Putamen (tissue), 1 donor: ENCODE measurements at places on chromosomes 12 and 14.

GRCh38 chr14:54447231-54447692 is 6.1 kb upstream of the CNIH1 start:
- no peak for DNase-seq

DNA sequence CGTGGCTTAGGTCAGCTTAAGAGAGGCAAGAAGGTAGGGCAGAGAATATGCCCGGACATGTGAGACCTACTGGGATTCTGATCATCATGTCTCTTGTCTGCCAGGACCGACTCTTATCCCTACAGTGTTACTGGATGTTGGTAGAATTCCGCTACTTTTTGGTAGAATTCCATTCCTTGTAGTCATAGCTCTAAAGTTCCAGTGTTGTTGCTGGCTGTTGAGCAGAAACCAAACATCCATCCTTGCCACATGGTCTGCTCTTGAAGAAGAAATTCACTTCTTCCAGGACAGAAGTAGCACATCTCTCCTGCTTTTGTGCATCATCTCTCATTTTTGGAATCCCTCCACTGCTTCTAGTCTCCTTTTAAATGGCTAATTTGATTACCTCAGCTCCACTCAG is 453.7 kb downstream of the RPL10L start:
- DNase-seq, result no peak

- DNase-seq, result no peak
Observed at GRCh38 chr12:80641936-80642335, 65.5 kb upstream of the MYF6 start.

DNA sequence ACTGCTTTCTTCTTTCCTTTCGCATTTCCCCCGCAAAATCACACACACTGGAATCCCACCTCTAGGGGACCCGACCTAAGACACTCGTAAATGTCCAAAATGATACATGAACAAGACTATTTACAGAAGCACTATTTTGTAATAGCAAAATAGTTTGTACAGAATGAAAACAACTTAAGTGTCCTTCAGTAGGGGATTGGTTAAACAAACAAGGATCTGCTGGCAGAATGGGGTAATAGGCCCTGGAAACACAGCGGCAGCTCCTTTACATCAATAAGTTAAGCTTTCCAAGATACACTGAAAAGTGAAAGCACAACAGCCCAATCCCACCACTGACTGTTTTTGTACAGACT is 48.8 kb downstream of the LTBP2 start:
- DNase-seq, result no peak

- DNase-seq, result no peak
Observed at GRCh38 chr12:123142921-123143735, 7.8 kb downstream of the PITPNM2 start.

- DNase-seq, result no peak
Observed at GRCh38 chr14:97218691-97219430, 421.7 kb downstream of the VRK1 start.

- no peak for DNase-seq
Observed at GRCh38 chr12:77352946-77353345, 287.6 kb upstream of the E2F7 start.

DNA sequence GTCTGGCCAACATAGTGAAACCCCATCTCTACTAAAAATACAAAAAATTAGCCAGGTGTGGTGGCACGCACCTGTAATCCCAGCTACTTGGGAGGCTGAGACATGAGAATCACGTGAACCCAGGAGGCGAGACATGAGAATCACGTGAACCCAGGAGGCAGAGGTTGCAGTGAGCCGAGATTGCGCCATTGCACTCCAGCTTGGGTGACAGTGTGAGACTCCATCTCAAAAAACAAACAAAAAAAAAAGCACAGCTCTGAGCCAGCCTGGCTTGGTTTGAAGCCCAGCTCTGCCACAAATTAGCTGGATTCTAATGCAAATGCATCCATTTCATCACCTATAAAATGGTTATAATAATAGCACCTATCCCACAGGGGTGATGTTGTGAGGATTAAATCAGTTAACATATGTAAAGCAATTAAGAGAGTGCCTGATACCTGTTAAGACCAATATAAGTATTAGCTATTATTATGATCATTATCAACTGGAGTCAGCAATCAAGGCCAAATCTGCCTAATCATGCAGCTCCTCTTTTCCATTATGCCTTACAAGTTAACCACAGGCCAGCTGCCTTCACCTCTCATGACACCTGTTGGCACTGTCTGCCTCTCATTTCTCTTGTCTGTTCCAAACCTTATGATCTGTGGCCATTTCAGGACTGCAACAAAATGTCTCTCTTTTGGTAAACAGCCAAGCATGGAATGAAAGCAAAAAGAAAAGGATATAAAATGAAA is 2.1 kb downstream of the GNPTAB start:
- DNase-seq, result no peak

- no peak for DNase-seq
Observed at GRCh38 chr14:21846227-21846885, 172.7 kb upstream of the OR4E1 start.

DNA sequence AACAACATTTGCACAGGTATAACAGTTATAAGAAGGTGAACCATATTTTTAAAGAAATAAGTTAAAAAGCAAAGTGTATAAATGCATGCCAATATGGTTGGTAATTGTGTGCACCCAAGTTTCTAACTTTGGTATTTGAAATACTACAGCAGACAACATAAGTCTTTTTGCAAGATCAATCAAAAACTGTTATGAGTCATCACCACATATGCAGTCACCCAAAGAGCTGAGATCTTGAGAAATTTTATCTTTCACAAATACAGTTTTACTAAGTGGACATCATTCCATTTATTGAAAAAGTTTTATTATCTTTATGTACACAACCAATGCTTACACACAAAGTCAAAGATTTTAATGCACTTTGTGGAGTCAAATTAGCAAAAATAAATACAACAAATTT is 7.0 kb upstream of the ACSS3 start:
- no peak for DNase-seq

GRCh38 chr12:16282978-16283377 is 5.5 kb upstream of the SLC15A5 start:
- no peak for DNase-seq

- peak; percentile 66 for DNase-seq
Observed at GRCh38 chr14:55977392-55978150, 140.6 kb upstream of the PELI2 start.

DNA sequence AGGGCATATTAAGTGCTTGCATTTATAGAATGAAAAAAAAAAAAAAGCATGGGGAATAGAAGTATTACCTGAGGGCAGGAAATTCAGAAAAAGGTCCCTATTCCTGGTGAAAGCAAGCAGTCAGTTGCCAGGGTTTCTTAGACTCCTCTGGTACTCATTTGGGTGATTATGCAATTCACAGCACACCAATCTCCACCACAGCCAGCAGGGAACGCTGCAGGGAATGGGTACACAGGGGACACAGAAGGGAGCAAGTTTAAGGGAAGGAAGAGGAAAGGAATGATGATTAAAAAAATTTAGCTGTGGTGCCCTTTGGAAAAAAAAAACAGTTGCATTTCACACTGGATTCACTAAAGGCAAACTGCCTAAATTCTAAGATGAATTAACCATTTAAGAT is 14.2 kb downstream of the BLTP3B start:
- DNase-seq, result no peak

GRCh38 chr12:89935850-89936249 is 227.2 kb upstream of the ATP2B1 start:
- no peak for DNase-seq

- DNase-seq, result no peak
Observed at GRCh38 chr12:38465020-38465419, 148.4 kb downstream of the ALG10B start.

GRCh38 chr14:22561661-22562579 is 27.1 kb downstream of the DAD1 start:
- no peak for DNase-seq

DNA sequence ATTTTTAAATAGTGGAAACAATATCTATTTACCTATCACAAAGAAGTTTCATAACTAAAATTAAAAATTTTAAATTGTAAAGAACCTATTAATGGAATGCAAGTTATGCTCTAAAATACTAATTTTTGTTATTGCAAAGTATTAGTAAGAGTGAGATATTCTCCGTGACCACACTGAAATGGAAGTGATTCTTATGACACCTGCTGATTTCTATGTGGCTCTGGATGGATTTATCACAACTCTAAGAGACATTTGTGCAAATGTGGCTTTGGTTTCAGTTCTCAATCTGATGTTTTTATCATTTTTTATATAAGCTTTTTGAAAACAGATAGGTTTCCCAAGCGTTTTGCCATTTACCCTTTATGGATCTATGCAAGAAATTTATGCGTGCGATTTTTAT is 497.8 kb downstream of the NAV3 start:
- no peak for DNase-seq

GRCh38 chr12:49092086-49092815 is 2.4 kb downstream of the DHH start:
- no peak for DNase-seq

- no peak for DNase-seq
Observed at GRCh38 chr12:132444957-132445883, 44.7 kb upstream of the FBRSL1 start.

DNA sequence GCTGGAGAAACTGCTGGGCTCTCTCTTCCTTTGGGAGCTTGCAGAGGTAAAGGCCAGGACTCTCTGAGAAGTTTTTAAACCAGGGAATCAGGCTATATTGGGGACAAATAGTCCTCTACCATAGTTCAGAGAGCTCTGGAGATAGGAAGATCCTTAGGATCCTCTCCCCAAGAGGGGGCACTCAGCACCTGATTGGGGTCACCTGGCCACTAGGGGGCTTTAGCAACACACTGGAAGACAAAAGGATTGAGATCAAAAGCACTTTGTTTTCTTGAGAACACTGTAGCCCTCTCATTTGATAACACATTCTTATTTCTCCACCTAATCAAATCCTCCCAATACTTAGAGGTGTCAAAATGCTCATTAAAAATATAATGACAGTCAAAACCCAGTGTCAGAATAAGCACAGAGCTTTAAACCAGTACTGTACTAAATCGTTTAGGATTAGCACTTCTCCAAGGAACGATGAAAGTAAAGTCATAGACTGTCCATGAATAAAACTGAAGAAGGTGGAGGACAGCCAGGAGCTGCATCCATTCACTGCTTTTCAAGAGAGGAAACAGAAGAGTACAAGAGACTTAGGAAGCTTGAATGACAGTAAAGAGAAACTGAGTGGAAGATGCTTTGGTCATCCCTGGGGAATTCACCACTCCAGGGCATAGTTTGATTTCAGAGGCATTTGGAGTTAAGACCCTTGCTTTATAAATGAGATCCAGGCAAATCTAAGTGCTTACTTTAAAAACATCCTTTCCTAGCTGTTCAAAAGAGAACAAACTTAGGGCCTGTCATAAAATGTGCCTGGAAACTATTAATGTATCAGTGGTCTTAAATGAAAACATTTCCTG is 26.5 kb downstream of the BMP4 start:
- no peak for DNase-seq

DNA sequence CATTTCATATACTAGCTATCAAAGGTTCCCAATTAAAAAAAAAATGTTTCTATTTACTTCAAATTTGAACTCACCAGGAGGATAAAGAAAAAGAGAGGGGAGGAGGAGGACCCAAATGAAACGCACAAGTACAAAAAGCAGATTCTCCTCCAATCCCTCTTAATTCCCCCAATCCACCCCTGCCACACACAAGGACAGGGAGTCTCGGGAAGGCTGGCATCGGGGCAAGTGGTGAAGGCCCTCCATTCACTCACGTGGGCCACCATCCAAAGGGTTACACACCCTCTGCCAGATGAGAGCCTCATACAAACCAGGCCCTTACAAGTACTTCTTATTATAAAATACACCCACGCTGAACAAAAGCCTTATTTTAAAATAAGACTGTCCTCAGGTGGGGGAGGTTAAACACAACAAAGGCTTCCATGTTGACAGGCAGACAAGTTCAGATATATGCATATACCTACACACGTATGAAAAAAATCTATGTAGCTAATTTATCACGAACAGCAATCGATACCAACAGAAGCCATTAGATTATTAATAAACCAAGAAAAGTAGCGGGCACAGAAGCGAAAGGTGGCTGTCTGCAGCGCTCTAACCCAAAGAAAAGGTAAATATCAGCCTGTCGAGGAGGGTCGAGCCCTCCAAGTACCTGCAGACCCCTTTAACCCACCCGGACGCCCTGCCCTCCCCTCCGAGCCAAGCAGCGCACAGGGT is 1.5 kb downstream of the ATP2B1 start:
- DNase-seq, result no peak

DNA sequence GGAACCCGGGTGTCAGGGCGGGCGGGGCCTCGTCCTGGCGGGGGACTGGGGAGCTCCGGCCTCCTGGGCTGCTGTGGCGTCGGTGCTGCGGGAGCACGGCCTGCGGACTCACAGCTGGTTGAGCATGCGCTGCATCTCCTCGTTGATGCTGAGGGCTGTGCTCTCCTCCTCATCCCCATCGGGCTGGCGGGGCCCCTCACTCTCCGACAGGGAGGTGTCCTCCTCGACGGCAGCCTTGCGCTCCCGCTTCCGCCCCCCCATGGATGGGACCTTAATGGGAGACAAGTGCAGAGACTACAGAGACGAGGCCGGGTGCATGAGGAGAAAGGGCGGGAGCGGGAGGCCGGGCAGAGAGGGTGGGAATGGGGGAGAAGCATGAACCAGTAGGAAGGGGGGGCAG is 7.3 kb downstream of the IFFO1 start:
- no peak for DNase-seq

DNA sequence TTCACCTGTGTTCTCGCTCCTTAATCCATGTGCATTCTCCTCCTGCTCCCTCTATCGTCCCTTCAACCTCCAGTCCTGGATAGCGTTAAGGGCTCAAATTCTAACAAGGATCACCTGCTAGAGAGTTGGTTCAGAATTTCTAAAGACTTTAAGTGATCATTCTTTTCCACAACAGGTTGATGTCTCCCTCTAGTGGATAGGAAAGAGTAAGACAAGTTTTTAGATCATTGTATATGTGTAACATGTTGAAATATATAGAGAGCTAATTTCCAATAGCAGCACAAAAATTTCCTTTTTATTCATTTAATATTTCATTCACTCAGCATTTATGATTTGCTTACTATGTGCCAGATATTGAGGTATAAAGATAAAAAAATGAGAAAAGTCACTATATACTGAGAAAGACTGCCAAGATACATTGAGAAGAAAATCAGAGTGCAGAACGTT is 9.3 kb upstream of the ESR2 start:
- peak; percentile 16 for DNase-seq

- DNase-seq, result no peak
Observed at GRCh38 chr14:52923902-52924575, 26.8 kb downstream of the FERMT2 start.

DNA sequence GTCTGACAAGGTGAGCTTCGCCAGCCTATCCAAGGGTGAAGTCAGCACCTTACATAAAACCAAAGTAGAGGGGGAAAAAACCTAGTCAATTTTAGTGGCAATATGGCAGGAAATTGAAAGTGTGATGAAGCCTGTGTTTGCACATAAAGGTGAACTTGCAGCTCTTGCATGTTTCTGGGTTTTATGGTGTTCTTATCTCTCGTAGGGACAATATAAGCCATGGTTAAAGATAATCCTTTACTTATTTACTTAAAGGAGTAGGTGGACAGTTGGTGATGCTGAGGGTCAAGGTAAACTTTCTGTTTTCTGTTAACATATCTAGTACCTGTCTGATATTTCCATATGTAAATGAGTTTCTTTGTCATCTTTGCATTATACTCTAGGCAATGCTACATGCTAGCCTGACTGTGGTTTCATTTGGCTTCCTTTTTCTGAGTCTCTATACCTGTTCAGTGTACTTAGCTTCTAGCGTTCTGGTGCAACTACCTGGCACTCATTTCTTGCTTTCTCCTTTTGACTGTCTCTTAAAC is 32.8 kb downstream of the CCDC91 start:
- DNase-seq, result no peak

GRCh38 chr12:56358836-56359532 is 923 bp downstream of the STAT2 start:
- DNase-seq, result peak; percentile 69

GRCh38 chr12:27055966-27056365 is 26.4 kb downstream of the C12orf71 start:
- DNase-seq, result no peak
